PC-9 (cell line): ENCODE measurements at places on chromosomes 7 and 10. TPM values are rescaled to one million over a fixed set of nuclear protein-coding genes. Genes with fewer than 3 reads are reported as not detected.

TET1 gene
- 1.9 and 2.4 TPM in 2 replicates for total RNA-seq

SPDYE6 gene
- not detected in 2 replicates for total RNA-seq

METTL27 gene
- total RNA-seq: 23.2 and 34.7 TPM in 2 replicates

FAM221A gene
- total RNA-seq: 2.4 and 3.6 TPM in 2 replicates

- no peak for DNase-seq
These were observed 125.4 kb downstream of the ITIH5 start for GRCh38 chr10:7541137-7542087.

GRCh38 chr7:142181211-142181610 is 69.7 kb downstream of the MGAM2 start:
- no peak for DNase-seq

DNA sequence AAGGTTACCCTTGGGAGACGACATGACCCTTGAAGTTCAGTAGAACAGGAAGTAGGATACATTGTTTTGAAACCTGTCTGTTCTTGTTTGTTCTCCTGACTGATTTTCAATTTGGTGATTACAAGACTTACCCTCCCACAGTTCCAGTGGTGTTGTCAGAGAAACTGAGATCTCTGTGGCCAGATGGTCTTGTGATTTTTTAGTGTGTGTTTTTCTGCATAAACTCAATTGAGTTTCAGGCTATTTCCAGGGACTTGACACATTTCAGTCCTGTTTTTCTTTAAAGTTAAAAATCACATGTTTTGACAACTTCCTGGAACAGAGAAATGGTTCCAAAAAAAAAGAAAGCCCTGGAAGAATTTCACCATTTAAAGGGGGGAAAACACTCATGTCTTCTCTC is 22.3 kb downstream of the PIK3CG start:
- no peak for DNase-seq

- no peak for DNase-seq
These were observed 780 bp downstream of the PLEKHA8 start for GRCh38 chr7:30028749-30029635.

GRCh38 chr10:15815242-15815885 is 44.9 kb downstream of the MINDY3 start:
- no peak for DNase-seq

GRCh38 chr10:117439243-117439912 is 64.1 kb upstream of the PDZD8 start:
- DNase-seq: no peak

- DNase-seq: no peak
These were observed 19.7 kb downstream of the AQP1 start for GRCh38 chr7:30931161-30931928.

DNA sequence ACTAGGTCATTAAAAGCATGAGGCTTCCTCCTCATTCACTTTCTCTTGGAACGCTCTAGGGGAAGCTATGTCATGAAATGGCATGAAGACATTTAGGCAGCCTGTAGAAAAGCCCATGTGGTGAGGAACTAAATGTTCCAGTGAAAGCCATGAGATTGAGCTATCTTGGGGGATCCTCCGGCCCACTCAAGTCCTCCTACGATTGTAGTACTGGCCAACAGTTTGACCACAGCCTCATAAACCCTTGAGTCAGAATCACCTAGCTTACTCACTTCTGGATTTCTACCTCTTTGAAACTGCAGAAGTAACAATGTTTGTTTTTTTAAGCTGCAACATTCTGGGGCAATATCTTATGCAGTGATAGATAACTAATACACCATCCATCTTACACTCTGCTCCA is 605.1 kb downstream of the SORCS1 start:
- no peak for DNase-seq

DNA sequence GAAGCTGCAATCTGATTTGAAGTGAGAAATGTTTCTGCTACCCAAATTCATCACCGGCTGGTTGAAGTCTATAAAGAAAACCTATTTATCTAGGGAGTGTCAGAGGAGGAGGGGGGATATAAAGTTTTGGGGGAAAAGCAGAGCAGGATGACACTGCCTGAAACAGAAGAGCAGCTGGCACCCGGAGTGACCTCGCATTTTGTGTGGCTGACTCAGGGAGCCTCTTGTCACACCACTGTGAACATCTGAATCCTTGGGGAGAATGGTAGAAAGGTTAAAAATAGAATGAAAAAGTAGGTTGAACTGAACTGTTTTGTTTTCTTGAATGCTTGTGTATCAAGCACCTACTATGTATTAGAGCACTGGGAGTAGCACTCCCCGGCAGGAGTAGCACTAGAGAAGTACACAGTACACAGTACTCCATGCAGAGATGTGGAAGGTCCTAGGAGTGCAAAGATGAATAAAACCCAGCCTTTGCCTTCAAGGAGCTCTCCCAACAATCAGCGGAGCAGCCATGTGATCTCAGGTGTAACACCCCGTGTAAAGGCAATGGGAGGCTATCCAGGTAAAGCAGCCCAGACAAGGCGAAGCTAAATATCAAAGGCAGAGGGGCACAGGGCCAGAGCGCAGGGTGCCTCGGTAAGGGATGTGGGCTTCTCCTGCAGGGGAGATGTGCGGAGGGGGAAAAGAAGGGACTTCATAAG is 13.5 kb downstream of the CRTAC1 start:
- DNase-seq: no peak

DNA sequence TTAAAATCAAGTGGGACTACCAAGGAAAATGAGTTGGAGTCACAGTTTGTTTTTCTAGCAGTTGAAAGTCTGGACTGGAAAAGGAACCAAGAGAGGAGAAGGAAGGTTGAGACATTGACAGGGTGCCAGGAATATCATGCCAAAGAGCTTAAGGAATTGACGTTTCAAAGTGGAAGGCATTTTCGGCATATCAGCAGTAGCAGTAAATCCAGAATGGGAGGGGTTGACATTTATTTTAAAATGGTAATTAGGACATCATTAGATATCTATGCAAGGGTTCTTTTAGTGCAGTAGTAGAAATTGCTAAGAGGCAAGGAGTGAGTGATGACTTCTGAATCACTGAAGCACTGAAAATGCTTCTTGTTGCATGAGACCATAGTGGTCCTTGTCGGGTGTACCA is 335.9 kb upstream of the PLXDC2 start:
- DNase-seq: no peak

- no peak for DNase-seq
These were observed 143.2 kb upstream of the C7orf33 start for GRCh38 chr7:148447221-148447849.

DNA sequence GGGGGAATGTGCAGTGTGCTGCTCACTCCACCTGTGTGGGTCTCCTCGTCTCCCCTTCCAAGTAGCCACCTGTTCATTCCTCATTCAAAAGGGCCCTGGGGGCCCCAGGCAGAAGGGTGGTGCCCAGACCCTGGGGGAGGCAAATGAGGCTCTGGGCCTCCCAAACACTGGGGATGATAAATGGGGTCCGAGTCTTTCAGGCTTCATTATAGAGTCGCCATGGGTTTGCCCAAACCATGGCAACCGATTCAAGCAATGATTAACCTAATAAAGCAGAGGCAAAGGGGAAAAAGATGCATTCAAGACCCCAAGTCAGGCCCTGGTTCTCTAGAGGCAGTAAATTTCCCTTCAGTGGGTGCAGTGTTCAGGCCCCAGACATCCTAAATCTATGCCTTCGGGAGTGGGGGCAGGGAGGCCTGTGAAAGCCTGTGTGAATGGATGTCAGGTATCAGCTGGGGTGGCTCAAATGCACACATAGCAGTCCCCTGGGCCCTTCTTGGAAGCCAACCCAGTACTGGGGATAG is 10.4 kb downstream of the NEUROG3 start:
- no peak for DNase-seq

DNA sequence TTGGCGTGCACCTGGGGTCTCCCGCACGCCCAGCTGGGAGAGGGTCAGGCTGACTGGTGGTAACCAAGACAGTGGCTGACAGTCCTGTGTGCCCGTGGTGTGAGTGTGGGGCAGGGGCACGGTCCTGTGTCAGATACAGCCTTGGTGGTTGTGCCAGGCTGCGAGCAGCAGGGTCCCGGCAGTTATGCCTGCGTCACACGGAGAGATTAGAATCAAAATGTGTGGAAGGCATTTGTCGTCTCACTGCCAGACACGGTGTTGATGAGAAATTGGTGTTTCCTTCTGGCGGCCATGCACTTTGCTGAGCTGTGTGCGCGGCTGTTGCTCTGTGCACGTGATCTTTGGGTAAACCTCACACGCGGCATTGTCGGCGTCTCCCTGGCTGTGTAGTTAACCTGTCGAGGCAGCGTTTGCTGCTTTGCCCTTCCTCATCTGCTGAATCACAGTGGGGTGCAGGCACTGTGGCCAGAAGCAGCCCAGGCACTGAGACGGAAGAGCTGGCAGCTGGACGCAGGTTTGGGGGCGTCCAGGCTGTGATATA is 87.7 kb downstream of the NKX6-2 start:
- no peak for DNase-seq

- DNase-seq: no peak
These were observed 89.3 kb downstream of the CYP51A1 start for GRCh38 chr7:92044940-92045339.

DNA sequence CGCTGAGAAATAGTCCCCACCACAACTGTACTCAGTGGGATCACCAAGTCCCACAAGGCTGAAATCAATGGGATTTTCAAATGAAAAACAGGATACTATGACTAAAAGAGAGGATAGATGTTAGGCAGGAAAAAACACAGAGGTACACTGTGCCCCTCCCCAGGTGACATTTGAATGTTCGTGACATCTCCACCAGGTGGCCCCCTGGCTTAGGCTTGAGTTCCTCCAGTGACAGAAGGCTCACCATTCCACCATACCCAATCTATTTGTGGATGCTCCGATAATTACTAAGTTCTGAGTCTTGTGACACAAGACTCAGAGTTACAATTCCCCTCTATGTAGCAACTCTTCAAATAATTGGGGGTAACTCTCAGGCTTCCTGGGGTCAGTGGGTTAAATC is 77.5 kb upstream of the KCNMA1 start:
- DNase-seq: no peak

DNA sequence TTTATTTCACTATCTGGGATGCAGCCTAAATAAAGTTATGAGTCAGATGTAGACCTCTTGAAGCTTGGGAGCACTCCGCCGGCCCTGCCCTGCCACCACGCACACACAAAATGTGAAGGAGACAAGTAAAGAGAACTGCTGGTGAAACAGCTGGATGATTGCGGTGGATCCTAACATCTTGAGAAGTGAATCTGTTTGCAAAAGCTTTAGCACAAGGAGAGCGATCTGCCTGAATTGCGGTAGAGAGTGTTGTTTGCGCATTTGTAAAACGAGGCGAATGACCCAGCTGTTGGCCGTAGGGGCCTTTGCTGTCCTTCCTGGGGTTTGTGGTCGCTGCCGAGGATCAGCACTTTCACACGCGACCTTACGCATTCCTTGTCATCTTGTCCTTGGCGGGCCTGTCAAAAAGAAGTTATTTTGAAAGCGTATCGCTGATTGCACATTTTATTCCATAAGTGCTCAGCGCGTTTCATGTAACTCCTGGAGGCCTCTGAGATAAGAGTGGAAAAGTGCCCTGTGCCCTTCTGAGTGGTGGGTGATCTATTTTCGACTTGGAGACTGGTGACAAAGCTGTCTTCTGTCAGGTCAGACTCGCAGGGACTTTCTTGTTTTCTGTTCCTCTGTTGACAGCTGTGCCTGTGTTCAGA is 40.8 kb downstream of the RBM20 start:
- DNase-seq: no peak

- DNase-seq: no peak
These were observed 64.0 kb downstream of the TNS3 start for GRCh38 chr7:47517821-47518480.

DNA sequence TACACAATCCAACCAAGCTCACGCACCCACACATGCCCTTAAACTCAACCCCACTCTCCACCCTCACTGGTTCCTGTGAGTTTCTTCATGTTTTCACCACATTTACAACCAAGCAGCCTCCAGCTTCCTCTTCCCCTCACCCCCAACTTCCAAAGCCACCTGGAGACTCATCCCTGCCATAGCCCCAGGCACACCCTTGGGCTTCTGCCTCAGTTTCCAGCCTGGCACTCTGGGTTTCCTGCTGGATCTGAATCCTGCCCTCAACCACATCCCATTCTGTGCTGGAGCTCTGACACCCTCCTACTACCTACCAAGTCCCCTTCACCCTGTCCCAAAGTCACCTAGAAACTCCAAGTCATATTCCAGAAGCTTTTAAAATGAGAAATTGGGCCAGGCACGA is 29.4 kb downstream of the CCDC3 start:
- DNase-seq: no peak

- DNase-seq: peak; percentile 9
These were observed 366.5 kb upstream of the SEMA3C start for GRCh38 chr7:81285142-81285871.

- DNase-seq: no peak
These were observed 134.4 kb downstream of the ARHGAP21 start for GRCh38 chr10:24589265-24589664.

DNA sequence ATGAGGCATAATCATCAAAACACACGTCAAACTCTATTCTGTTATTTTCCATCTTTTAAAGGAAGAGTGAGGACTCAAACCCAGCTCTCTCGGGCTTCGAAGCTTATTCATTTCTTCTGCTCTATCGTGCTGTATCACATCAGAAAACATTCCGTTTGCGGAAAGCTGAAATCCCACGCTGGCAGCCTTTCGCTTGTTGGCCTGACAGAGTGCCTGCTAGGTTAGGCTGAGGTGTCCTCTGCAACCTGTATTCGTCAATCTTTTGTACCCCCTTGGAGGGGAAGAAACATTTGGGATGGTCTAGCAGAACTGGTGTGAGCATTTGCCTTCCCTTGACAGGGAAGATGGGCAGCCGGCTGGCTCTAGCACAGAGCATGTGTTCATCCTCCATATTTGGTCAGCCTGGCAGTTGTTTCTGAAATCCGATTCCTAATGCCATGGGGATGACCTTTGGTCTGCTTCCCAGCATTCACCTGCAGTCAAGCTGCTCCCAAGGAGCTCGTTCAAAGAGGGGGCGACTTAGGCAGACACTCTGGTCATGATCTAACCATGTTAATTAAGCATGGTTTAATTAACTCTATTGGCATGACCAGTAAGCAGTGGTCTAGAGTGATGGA is 55.2 kb downstream of the TACC2 start:
- DNase-seq: peak; percentile 15

GRCh38 chr7:106059556-106059955 is 52.6 kb downstream of the SYPL1 start:
- no peak for DNase-seq
